ENCODE measurements at places on chromosomes 4 and X.

GRCh38 chr4:38870098-38870808, 2.6 kb downstream of the FAM114A1 start:
- DNase-seq, result no peak

DNA sequence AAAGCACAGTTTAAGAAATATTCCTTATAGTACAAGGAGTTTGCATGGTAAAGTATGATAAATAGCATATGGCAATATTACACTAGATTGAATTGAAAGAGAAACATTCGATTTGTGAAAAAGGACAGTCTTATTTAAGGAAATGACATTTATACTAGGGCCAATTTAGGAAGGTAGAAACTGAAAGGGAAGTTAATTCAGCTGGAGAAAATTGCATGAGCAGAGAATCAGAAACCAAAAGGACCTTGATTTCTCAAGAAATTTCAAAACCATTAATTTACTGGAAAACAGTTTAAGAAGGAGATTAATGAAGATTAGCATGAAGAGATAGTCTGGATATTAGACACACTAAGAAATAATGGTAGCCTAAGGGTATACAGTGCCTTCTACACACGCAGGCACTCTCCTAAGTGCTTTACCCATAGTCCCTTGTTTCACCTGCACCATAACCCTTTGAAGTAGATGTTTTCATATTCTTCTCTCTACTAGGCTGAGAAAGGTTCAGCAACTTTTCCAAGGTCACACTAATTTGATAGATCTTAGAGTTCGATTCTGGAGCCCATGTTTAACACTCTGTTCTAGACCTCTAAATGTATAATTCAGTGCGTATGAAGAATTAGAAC, 259.1 kb upstream of the SLIT2 start:
- no peak for DNase-seq

GRCh38 chr4:147560625-147561024, 56.6 kb upstream of the TMEM184C start:
- DNase-seq, result no peak

GRCh38 chr4:140115140-140115539, 38.8 kb downstream of the MAML3 start:
- no peak for DNase-seq

DNA sequence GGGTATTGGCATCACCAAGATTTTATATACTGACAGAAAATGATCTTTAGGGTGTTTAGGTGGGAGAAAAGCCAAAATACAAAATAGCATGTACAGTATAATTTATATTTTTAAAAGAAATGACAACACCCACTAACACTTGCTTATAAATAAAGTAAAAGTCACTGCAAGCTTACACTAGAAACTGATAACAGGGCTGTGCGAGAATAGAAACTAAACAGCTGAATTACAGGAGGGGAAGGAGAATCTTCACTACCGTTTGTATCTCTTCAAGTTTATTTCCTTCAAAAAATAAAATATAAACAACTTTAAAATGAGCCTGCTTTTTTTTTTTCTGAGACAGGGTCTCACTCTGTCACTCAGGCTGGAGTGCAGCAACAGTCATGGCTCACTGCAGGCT, 22.8 kb downstream of the GRSF1 start:
- no peak for DNase-seq

GRCh38 chr4:4662230-4662629, 120.4 kb upstream of the STX18 start:
- no peak for DNase-seq

GRCh38 chrX:100939333-100939732, 10.6 kb upstream of the XKRX start:
- no peak for DNase-seq

- no peak for DNase-seq
Measured at GRCh38 chr4:165905405-165906027, 32.5 kb downstream of the TLL1 start.

DNA sequence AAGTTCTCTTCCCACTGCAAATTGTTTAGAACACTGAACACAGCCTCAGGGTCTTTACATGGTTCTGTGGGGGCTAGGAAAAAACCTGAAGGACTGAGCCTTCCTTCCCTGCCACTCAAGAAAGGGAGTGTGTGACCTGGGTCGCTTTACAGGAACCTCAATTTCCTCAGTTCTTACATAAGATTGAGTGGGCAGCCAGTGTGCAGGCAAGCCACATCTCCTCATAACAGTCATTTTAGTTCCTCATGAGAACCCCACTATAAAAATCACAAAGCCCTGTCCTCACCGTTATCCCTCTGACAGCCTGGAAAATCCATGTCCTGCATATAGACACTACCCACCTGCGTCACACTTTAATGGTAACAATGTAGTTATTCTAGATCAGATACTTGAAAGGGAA, 2.1 kb upstream of the ETDC start:
- DNase-seq, result no peak

- DNase-seq, result no peak
Measured at GRCh38 chrX:41293269-41293668, 40.7 kb upstream of the DDX3X start.

DNA sequence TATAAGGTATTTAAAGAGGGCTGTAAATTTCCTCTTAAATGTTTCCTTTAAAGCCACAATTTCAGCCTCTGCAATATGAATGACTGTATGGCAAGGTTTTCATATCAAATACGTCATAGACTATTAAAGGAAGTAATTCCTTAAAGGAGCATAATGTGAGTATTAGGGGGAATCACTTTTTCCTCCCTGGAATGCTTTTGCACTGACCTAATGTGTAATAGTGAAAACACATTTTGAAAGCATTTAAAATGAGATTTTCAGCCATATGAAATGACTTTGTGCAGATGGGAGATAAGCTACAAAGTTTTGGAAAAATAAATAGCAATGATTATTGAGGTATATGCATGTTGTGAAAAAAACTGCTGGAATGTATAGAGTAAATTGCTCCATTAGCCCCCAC, 17.6 kb downstream of the SLIT2 start:
- DNase-seq, result no peak

- DNase-seq, result no peak
Measured at GRCh38 chrX:136766785-136767103, 14.0 kb downstream of the ARHGEF6 start.

DNA sequence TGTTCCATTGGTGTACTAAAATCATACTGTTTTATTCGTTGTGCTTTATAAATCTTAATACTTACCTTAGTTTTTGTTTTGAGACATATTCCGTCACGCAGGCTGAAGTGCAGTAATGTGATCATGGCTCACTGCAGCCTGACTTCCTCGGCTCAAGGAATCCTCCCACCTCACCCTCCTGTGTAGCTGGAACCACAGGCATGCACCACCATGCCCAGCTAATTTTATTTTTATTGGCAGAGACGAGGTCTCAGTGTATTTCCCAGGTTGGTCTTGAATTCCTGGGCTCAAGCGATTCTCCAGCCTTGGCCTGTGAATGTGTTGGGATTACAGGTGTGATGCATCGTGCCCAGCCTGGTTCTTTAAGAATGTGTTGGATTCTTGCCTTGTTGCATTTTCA, 24.4 kb upstream of the DCK start:
- DNase-seq, result no peak

- DNase-seq, result peak; percentile 26
Measured at GRCh38 chrX:44012484-44013096, 39.4 kb upstream of the NDP start.

- DNase-seq, result no peak
Measured at GRCh38 chrX:40092808-40093435, 4.8 kb downstream of the BCOR start.

DNA sequence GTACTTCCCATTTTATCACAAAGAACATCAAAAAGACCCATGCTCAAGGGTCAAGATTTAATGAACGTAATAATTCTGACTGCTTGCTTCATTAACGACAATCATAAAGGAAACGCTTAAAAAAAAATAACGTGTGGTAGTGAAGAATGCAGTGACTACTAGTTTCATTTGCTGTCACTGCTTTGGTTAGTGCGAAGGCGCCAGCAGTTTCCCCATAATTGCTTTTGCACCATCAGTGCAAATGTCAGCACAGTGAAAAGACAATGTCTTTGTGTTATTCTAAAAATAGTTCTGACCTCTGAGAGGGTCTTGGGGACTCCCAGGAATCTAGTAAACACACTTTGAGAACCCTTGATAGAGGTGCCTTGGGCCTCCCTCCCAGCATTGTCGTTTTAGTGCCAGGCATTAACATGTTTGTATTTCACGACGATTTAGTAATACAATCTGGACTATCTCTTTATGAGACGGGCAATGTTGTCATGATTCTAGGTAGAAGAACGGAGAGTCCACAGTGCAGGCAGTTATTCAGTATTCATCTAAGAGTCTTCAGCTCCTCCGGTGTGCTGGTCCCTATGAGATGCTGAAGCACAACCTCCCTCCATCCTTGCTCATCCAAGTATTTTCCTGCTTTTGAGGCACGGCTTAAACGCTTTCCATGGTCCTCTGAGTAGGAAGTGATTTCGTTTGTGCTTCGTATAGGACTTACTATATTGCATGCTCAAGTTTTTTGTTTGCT, 71.0 kb downstream of the AFF1 start:
- DNase-seq, result peak; percentile 16

DNA sequence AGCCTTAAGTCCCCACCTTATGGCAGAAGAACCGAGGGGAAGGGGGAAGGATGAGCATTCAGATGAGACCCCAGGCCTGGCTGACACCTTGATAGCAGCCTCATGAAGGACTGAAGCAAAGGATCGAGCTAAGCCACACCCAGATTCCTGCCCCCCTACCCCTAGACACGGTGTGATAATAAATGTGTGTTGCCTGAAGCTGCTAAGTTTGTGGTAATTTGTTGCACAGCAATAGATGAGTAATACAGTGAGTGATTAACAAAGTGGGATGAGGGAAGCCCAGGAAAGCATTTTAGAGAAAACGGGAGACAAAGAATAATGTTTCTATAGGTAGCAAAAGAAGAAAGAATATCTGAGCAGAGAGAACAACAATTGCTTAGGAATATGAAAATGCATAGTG, 404.2 kb downstream of the MID1IP1 start:
- DNase-seq, result no peak

DNA sequence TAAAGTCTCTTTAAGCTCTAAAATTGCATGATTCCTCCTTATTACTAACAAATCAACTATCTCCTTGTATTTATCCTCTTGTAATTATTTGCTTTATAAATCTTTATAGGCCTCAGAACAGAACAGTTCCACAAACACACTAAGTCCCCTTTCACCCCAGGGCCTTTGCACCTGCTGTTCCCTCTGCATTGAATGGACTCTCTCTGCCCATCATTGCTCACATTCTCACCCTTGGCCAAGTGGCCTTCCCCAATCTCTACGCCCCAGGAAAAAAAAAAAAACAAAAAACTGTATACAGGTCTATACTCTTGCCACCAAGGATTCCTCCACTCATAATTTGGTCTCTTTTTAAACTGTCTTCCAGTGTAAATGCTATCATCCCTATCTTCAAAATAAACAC, 53.7 kb downstream of the TEC start:
- no peak for DNase-seq

GRCh38 chrX:136714626-136715599, 65.8 kb downstream of the ARHGEF6 start:
- no peak for DNase-seq

GRCh38 chrX:11867610-11868345, 109.7 kb downstream of the MSL3 start:
- DNase-seq, result no peak

GRCh38 chr4:126230269-126230668, 915.5 kb downstream of the FAT4 start:
- DNase-seq, result no peak

DNA sequence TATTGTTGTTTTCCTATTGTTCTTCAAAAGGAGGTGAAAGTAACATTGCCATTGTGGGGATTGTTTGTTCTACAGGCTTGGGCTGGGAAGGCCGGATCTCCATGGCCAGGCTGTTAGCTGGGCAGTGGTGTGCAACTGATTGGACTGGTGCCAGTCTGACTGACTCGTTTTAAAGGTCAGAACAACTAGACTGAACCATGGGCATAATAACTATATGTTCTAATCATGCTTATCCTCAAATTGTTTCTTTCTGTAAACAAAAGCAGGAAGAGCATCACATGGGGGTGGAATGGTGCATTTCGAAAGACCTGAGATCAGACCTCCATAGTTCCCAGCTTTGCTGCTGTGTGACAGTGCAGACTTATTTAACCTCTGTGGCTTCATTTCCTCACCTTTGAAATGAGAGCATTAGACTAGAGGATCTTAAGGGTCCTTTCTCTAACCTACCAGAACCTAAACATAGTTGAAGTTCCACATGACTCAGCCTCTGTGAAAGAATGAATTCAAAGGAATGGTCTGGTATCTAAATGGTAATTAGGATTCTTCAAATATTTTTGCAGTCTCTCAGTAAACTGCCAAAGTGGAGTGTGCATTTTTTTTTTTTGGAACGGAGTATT, 66.7 kb upstream of the PGRMC2 start:
- DNase-seq, result peak; percentile 72

- DNase-seq, result no peak
Measured at GRCh38 chrX:134377537-134377936, 82.4 kb upstream of the HPRT1 start.

- DNase-seq, result no peak
Measured at GRCh38 chrX:46601283-46601682, 27.7 kb downstream of the CHST7 start.

GRCh38 chrX:147699061-147699460, 212.7 kb upstream of the FMR1 start:
- DNase-seq, result no peak

- DNase-seq, result no peak
Measured at GRCh38 chrX:106484233-106484632, 127.5 kb upstream of the RADX start.

DNA sequence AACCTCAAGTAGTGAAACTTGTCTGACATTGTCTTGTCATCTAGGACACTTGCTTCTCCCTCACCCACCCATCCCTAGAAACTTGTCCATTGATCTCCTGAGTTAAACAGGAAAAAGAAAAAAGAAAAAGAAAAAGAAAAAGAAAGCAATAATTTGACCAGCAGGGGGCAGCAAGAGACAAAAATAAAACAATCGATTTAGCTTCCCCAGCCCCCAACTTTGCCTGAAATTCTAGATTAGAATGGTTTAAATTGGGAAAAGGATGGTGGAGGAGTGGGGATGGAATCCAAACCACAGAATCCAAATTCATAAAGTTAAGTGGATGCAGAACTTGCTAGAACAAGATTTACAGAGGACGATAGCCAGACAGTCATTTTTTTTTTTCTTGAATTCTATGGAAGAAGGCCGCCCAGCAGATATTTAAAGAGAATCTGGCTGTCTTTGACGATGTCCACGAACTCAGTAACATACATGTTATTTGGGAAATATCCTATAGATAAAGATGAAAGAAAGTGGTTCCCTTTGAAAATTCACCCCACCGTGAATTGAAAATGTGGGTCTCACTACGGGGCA, 282.9 kb downstream of the USP46 start:
- DNase-seq, result peak; percentile 26

DNA sequence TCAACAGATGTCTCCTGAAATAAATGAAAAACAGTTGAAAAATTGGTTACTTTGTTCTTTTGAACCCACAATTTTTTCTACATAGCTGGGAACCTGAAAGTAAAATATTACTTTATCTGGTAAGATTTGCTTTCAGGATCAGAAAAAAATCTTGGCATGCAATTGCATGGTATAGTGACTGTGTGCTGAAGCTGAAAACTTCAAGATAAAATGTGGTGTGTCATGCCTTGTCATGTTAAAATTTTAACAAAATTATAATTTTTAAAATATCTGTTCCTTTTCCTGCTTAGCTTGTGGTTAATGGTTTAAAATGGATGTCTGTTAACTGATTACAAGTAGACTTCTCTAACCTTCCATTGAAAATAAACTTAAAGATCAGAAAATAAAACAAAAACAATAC, 904.8 kb downstream of the PDHA2 start:
- no peak for DNase-seq
